ENCODE measurements at places on chromosomes 2 and 18. TPM values are rescaled to one million over a fixed set of nuclear protein-coding genes. Genes with fewer than 3 reads are reported as not detected.

The TSPYL6 gene
- 0.04 TPM for total RNA-seq

The ZAP70 gene
- total RNA-seq, result 3.2 TPM

DNA sequence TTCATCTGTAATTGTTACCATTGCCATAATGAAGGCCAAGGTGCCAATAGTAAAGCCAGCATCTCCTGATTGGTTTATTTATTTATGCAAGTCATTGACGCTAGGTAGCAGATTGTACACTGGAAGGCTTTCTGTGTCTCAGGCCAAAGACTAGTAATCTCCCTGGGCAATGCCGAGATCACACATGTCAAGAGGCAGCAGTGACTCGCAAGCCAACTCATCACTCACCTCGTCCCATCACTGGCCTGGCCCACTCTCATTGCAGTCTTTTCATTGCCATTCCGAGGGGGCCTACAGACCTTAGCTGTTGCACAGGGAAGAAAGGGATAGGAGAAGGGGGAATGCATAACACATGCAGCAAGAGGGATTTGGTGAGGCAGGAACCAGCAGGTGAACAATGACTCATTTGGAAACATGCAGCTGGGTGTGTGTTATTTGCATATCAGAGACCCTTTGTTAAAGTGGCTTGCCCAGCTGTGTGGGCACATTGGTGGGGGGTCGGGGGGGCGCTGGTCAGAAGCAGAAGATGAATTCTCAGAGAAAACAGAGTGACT lies 448.7 kb upstream of the HNRNPA3 start:
- no peak for DNase-seq

The MBD1 gene
- total RNA-seq, result 40.8 TPM

- no peak for DNase-seq
Observed at GRCh38 chr2:224925810-224926100, 116.5 kb downstream of the DOCK10 start.

- no peak for DNase-seq
Observed at GRCh38 chr2:98515250-98515991, 70.8 kb downstream of the INPP4A start.

DNA sequence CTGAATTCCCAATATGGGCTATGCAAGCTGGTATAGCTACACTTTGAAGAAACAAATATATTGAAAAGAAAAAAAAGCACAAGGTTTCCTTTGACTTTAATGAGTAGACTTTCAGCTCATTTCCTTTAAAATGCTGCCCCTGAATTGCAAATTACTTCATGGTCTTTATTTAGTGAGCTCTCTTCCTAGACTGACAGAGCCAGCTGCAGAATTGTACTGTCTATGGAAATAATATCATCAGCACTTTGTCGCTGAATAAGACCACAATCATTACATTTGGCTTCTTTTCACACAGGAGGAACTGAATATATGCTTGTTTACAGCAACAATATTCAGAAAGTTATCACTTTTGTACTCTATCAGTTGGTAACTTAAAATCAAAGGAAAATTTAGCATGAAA lies 41.7 kb downstream of the ARL5A start:
- peak; percentile 87 for DNase-seq

The TCF7L1 gene
- total RNA-seq, result 5.1 TPM

The GRHL1 gene
- 1.0 TPM for total RNA-seq

GRCh38 chr2:12716032-12716281 lies 779 bp upstream of the TRIB2 start:
- DNase-seq, result peak; percentile 88

DNA sequence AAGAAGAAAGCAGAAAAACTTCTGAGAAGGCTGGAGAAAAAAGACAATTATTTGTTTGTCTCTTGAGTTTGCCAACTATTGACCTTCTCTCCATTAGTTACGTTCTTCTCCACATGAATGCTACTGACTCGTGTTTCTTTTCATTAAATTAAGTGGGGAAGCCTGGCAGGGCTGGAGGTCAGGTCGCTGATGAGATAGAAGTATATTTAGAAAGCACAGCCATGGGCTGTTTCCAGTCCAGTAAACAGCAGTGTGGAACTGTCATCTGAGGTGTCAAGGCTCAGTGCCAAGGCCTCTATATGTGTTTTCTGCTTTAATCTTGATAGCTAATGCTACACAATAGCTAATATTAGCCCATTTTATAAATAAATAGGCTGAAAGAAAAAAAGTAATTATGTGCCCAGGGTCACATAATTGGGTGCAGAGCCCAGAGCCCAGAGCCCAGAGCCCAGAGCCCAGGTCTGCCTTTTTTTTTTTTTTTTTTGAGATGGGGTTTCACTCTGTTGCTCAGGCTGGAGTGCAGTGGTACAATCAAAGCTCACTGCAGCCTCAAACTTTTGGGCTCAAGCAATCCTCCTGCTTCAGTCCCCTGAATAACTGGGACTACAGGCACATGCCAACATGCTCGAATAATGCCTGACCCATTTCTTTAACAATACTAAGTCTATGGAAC lies 6.3 kb downstream of the MSGN1 start:
- peak; percentile 52 for DNase-seq

- no peak for DNase-seq
Observed at GRCh38 chr2:9980520-9980919, 29.0 kb downstream of the GRHL1 start.

DNA sequence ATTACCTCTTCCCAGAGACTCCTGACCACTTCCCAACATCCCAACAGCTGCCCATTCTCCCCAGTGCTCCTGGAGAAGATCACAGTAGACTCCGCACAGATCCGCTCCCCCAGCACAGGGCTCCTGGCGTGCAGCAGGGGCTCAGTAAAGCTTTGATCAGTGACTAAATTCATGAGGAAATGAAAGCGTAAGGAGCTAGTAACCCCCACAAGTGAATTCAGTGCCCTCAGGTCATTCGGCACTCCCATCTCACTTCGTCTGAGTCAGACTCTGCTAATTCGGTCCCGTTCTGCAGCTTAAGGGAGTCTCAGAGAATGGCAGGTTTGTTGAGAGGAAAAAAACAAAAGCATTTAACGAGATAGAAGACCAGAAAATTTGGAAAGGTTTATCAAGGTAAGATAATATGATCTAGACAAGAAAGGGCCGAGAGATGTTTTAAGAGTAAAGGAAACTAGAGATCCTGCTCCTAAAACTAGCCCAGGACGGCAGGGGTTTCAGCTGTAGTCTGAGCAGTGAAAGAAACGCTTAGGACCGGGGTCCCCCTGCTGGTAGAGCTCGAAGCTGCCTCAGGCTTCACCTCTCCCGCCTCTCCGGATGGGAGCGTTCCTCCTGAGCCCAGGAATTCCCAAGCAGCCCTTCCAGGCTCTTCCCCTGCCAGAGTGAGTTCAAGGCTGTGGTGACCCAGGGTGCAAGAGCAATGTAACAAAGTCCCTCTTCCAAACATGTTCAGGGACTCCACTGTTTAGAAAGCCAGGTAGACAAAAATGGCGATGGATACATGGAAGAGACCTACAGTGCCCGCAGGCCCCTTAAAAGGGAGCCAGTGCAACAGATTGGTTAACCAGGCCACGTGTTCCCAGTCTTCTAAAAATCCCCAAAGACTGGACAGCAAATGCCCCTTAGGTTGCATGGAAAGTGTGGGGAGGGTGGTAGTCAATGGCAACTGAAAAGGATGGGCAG lies 127.3 kb downstream of the DNER start:
- peak; percentile 89 for DNase-seq

DNA sequence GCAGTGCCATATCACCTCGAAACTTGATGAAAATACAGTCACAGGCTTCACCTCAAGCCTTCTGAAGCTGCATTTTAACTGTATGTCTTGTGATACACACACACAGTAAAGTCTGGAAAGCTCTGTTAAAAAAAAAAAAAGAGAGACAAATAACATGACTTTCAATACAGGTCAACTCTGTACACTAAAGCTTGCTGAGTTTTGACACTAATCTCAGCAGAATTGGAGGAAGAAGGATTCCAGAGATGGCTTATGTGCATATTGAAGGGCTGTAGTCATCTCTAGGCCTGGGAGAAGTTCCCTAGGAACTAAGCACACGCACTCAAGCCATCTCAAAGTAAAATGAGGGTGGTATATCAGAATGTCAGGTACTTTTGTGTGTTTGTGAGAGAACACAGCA lies 875.1 kb downstream of the EPHA4 start:
- no peak for DNase-seq

- DNase-seq, result no peak
Observed at GRCh38 chr18:79540904-79541282, 138.7 kb upstream of the CTDP1 start.

The DLGAP1 gene
- 2.8 TPM for total RNA-seq

The FBLN7 gene
- 5.1 TPM for total RNA-seq

GRCh38 chr2:62713837-62714236 lies 8.3 kb downstream of the EHBP1 start:
- DNase-seq, result no peak

DNA sequence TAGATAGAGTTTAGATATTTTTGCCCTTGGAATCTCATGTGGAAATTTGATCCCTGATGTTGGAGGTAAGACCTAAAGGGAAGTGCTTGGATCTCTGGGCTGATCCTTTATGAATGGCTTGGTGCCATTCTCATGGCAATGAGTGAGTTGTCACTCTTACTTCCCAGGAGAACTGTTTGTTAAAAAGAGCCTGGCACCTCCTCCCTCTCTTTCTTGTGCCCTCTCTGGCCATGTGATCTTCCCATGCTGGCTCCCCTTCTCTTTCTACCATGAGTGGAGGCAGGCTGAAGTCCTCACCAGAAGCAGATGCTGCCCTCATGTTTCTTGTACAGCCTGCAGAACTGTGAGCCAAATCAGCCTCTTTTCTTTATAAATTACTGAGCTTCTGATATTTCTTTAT lies 276.9 kb downstream of the ZNF804A start:
- DNase-seq, result no peak

The PPP1CB gene
- 124 TPM for total RNA-seq

DNA sequence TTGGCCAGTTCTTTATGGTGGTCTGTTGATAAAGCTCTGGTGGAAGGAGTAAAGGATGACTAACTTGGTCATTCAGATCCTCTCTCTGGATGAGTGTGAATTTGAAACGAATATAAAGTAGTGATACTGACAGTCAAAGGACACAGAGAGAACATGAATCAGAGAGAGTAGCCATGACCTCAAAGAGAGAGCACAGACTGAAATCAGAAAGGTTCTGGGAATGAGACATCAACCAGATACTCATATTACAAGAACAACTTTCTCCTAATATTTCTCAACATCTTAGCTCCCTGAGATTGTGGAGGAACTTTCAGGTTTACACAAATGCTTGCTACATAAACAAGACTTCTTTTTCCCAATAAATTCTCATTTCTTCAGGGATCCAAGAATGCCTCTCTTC lies 849.1 kb upstream of the CHAC2 start:
- no peak for DNase-seq

- DNase-seq, result no peak
Observed at GRCh38 chr2:86786001-86786536, 4.6 kb downstream of the CD8A start.

The TBR1 gene
- total RNA-seq, result not detected

The UBR3 gene
- total RNA-seq, result 46.5 TPM

DNA sequence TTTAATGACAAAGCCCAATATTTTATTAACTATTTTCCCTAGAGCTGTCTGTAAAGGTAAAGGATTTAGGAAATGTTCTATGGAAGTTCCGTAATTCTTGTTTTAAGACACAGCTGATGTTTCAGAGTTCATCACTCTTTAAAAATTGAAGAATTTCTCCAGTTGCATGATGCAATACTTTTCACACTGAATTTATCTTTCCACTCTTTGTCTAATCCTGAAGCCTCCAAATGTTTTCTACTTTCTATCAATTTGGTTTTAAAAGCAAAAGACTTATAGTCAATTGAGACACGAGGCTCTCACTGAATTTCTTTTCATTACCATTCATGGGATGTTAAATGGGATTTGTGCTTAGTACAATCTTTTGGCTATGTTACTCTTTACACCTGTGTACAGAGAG lies 223.2 kb downstream of the TDRD15 start:
- DNase-seq, result no peak

The STARD6 gene
- total RNA-seq, result 0.18 TPM

The FRZB gene
- 19.2 TPM for total RNA-seq

The ADCY3 gene
- total RNA-seq, result 19.7 TPM

GRCh38 chr2:62586981-62587380 lies 81.0 kb upstream of the TMEM17 start:
- no peak for DNase-seq

The ANKRD30B gene
- under 0.01 TPM for total RNA-seq

Data from muscle of leg (tissue), 16 donors.